ENCODE measurements at places on chromosomes 4 and X.

DNA sequence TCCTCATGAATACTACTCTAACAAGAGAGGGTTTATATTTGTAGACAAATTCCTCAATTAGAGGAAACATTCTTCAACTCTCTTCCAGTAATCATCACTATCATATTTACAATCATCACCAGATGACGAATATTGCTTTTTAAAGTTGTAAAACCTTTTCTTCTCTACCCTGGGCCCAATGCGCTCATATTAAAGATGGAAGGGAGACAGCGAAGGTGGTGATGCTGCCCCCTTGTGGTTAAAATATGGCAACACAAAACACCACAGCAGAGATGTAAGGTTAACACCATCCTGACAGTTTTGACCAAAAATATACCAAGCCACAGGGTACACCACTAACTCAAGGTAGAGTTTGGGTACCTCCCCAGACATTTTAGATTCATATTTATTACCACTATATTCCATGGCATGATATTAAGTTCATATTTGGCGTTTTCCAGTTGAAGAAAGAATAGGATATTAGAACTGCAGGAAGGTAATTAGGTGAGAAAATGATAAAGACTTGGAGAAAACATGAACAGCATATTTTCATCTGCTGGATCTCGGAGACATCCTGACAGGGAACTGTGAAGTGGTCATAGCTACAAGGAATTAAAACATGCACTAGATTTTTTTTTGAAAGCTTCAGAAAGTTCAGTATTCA is 72.8 kb downstream of the SLC9A7 start:
- no peak for DNase-seq

DNA sequence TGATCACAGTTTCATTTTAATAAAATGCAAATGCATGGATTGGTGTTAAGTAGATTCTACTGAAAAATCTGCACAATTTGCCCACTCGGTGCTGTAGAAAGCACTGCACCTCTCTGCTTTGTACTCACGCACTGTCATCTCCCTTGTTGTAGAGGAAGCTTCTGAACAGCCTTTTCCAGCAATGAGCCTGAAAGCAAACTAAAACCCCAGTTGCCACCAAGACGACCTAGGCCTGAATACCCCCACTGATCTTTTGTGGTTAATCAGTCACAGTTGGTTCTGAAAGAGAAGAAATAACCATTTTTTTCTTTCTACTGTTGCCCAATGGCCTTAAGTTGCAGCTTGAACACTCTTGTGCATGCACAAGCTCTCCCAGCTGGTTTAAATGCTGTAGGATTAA is 229.8 kb downstream of the NLGN4X start:
- DNase-seq, result no peak

DNA sequence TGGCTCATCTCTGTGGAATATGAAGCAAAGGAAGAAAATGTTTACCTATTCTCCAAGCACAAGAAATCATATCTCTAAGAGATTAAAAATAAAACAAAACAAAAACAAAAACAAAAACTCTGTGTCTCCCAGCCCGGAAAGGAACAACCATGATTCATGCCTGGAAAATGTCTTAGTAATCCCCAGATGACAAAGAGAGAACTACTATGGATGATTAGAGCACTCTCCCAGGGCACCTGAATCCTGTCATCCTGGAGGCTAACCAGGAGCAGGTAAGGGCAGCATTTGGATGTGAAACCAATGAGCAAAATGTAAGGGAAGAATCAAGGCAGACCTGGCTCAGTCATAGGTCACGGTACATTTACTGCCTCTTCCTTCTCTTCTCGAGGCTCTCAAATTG is 1.7 kb upstream of the AKAP4 start:
- DNase-seq, result no peak

GRCh38 chr4:116531026-116531425 is 554.4 kb downstream of the TRAM1L1 start:
- DNase-seq, result no peak

- DNase-seq, result no peak
These were observed 19.4 kb upstream of the ARMCX1 start for GRCh38 chrX:101530944-101531343.

- no peak for DNase-seq
These were observed 12.8 kb upstream of the SLITRK4 start for GRCh38 chrX:143648705-143649104.

Measured in stimulated activated CD8-positive, alpha-beta memory T cell treated with anti-CD3 and anti-CD28 coated beads, Interleukin-4, amount 100 ng/mL, for 4 hours (primary cell).